ENCODE measurements at places on chromosomes 1 and 21. TPM values are rescaled to one million over a fixed set of nuclear protein-coding genes. Genes with fewer than 3 reads are reported as not detected.

RNF207 gene
- 70.1 TPM for total RNA-seq

CLCNKB gene
- 2.5 TPM for total RNA-seq

DNA sequence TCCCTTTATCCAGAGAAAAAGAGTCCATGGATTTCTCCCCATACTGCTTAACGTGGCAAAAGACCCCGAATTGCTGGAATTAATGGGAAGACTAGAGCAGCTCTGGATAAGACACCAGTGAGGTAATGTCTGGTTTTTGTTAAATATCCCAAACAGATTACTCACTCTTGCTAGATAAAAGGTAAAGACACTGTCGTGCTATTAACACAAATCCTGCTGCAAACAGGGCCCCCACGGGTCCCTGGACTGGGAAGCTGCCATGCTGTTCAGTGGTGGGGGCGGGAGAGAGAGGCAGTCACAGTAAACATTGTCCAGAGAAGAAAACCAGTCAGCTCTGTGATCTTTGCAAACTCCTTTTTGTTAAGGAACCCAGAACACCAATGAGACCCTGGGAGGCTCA lies 15.2 kb upstream of the SRP9 start:
- DNase-seq, result no peak

DNA sequence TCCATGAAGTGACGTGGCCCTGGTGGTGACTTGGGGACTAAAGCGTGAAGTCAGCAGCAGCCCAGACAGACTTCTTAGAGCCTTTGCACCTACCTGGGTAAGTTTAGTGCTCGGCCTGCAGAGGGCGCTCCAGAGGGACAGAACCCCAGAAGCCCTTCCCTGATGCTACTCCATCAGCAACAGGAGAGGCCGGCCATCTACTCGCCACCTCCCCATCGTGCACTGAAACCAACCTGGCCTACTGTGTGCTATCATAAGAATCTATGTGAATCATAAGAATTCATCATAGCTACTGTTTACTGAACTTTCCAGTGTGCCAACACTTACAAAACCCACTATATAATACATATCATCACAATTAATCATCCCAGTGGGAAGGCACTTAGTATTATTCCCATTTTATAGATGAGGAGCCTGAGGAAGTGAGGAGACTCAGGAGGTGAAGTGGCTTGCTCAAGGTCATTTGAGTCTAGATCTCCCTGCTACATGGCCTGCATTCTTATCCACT lies 7.9 kb upstream of the EDN2 start:
- DNase-seq, result peak; percentile 32

GRCh38 chr1:118992868-118993699 lies 4.9 kb upstream of the TBX15 start:
- DNase-seq, result no peak

- no peak for DNase-seq
These were observed 37.3 kb downstream of the CAMK2N1 start for GRCh38 chr1:20448671-20449071.

CAPN2 gene
- 72.6 TPM for total RNA-seq

- peak; percentile 64 for DNase-seq
These were observed 45.7 kb downstream of the NAV1 start for GRCh38 chr1:201584471-201585092.

ALX3 gene
- not detected for total RNA-seq

DNA sequence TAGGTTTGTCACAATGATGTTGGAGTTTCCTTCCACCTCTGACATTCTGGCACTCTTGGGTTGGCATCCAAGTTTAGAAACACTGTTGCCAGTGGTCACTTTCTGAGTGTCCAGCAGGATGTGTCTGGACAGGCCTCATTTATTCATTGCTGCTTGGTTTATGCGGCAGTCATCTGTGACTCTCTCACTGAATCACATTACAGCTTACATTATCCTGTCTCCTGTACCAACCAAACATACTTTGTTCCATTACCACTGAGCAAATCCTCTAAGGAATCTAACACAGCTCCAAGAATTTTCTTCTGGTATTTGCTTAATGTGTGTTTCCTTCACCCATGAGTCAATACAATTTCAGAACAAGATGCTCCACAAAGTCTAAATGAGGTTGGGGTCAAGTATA lies 19.9 kb downstream of the SGIP1 start:
- DNase-seq, result no peak

DNA sequence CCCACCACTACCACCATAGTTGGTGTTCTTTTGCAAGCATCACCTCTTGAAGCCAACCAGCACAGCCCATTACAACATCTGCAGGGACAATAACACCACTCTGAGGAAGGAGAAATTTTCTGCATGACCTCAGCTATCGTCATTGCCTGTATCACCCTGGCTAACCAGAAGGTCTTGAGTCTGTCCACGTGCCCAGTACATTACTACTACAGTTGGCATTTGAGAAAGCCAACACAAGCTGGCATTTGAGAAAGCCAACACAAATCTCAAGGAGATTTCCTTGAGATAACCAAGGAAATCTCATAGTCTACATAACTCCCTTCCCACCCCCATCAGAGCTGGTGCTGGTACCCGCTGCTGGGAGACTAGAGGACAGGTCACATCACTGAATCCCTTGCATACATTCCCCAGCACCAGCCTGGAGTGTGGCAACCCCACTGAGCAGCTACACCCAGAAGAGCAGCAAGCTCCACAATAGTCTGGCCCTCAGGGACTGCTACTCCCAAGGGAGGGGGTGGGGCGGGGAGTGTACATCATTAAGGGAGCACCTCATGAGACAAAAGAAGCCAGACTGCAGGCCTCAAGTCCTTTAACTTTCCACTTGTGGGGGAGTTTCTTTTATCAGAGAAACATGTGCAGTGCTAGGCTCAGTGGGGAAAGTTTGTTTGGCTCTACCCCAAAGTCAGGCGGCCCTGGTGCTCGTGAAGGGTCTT lies 46.0 kb upstream of the GUCA2A start:
- DNase-seq, result no peak

PTGFR gene
- total RNA-seq, result 0.73 TPM

DNA sequence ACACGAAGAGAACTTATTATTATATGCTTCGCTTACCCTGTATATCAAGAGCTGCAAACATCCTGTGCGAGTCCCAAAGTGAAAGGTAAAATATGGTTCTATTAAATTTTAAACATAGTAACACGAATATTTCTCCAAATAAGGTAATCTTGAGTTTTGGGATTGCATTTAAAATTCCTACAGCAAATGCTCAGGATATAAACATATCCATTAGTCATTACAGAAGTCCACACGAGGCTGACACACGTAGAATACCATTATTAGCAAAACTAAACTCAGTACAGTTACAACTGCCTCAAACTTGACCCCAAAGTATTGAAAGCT lies 282 bp upstream of the LYPLAL1 start:
- no peak for DNase-seq

AMY1B gene
- total RNA-seq, result not detected

DNA sequence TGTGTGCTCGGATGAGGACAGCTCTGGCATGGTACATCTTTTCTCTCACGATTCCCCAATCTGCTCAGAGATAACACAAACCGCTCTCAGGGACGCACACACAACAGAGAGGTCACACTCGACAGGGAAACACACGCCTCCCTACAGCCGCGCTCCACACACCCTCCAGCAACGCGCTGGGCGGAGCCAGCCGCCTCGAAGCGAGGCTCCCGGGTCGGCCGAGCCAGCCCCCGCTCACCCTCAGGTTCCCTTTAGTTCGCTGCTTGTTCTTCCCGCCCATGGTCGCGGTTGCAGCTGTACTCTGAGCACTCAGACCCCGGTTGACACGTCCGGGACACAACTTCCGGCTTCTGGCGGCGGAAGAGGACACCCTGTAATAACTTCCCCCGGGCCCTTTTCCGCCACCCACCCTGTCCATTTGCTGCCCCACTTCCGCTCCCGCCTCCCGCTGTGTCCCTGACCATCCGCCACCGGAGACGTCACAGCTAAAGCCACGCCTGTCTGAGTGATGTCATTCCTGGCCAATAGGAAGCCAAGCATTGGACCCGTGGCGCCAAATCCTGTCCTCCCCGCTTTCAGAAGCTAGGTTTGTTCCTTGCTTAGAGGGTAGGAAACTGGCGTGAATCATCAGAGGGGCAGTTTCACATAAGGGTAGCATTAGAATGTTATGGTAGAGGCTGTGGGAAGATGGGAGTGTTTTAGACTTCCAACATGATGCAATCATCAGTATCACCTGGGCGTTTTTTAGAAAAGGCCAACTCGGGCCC lies at the start of gene LTN1:
Gene LTN1 (minus strand): TSS at position 352 of the 767 bp plus-strand sequence. CDS start 72 bp downstream, at position 280.
- peak; percentile 98 for DNase-seq

- no peak for DNase-seq
These were observed 36.5 kb downstream of the RLF start for GRCh38 chr1:40197656-40198055.

- DNase-seq, result no peak
These were observed 19.4 kb downstream of the LRP8 start for GRCh38 chr1:53308506-53308905.

- no peak for DNase-seq
These were observed 44.2 kb upstream of the ZYG11A start for GRCh38 chr1:52798331-52798730.

GRCh38 chr1:114299331-114299975 lies 145.8 kb upstream of the SYT6 start:
- DNase-seq, result no peak

ARHGEF19 gene
- total RNA-seq, result 1.8 TPM

- no peak for DNase-seq
These were observed 25.4 kb upstream of the CGN start for GRCh38 chr1:151485685-151486255.

- no peak for DNase-seq
These were observed 45.3 kb upstream of the CTBS start for GRCh38 chr1:84619383-84620102.

DNA sequence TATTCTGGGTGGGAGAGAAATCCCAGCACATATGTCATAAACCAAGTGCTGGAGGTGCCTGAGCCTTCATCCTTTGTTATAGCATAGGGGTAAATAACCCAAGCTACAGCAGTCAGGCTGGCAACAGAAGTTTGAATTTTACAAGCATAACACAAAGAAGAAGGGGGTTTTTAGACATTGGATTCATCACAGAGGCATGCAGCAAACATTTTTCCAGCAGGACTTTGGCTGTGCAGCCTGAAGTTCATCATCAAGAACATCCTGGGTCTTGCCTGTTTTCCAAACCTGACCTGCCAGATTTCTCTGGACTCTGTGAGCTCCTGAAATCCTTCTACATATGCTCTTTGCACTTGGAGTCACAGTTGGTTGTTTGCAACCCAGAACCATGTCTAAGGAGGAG lies 16.2 kb downstream of the PTGER3 start:
- no peak for DNase-seq

DNA sequence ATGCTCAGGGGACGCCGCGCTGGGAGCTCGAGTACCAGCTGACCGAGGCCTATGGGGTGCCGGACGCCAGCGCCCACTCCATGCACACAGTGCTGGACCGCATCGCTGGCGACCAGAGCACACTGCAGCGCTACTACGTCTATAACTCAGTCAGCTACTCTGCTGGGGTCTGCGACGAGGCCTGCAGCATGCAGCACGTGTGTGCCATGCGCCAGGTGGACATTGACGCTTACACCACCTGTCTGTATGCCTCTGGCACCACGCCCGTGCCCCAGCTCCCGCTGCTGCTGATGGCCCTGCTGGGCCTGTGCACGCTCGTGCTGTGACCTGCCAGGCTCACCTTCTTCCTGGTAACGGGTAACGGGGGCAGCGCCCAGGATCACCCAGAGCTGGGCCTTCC lies 1.3 kb upstream of the XKR8 start:
- DNase-seq, result no peak

GPR52 gene
- 0.62 TPM for total RNA-seq

- no peak for DNase-seq
These were observed 86.1 kb upstream of the LMO4 start for GRCh38 chr1:87242445-87243185.

DNA sequence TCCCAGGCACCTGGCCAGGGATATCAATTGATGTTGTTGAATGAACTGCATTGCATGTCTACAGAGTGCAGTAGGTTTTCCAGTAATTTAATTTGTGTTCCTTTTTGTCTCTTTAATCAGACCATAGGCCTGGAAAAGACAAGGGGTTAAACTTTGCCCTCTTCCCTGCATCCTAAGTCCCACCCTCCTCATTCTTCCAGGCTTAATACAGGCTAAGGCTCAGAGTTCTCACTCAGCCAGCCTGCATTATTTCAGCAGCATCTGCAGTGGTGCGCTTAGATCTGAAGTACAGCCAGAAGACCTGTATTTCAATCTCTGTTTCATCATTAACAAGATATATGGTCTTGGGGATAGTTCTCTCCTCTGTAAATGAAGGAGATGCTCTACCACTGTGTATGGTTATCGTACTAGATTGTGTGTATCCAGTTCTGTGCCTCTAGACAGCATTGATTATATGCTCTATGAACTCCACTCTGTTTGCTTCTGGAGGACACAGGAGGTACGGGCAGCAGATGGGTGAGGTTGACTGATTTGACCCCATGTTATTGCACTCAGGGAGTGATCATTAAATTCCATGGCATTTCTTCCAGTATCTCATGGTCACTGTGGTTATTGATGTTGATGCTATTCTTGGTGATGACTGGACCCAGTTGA lies 286.1 kb downstream of the RPS6KC1 start:
- no peak for DNase-seq

GRCh38 chr21:40902993-40903392 lies 56.0 kb upstream of the DSCAM start:
- no peak for DNase-seq

CYP4A11 gene
- total RNA-seq, result not detected

NPHS2 gene
- not detected for total RNA-seq

PAQR6 gene
- total RNA-seq, result 0.51 TPM

DNA sequence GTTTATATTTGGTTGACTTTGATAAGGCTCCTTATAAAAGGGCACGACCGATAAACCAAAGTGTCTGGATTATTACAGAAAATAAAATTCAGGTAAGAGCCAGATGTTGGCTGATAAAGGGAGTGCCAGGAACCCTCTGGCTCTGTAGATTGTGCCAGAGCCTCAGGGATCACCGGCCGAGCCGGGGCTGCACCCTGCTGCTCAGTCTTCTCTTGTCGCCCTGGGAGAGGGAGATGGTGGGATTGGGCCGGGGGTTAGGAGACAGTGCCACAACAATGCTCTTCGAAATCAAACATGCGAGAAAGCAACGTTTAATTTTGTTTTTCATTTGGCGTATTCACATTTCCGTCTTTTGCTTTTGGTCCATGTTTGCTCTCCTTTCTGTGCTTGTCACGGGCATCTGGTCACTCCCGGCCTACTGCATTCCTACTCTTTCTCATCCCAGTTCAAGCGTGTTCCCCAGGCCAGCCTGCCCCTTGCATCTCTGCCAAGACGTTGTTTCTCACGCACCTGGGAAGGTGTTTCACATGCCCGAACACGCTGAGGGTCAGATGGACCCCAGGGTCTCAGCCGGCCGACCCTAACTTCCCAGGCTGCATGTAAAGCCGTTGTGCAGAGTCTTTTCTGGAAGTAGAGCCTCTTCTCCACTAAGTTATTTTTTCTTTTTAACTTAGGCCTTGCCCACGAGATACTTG lies 18.8 kb upstream of the C2CD2 start:
- peak; percentile 29 for DNase-seq

RAP1GAP gene
- 3.7 TPM for total RNA-seq

GRCh38 chr1:64745181-64745985 lies 508 bp downstream of the RAVER2 start:
- DNase-seq, result peak; percentile 53

- DNase-seq, result no peak
These were observed at the start of gene ADGRB2 for GRCh38 chr1:31764312-31765040. Gene ADGRB2 (minus strand): TSS chr1:31764340. CDS start chr1:31757221, 7,119 bp downstream.

- DNase-seq, result no peak
These were observed 3.6 kb upstream of the PRRX1 start for GRCh38 chr1:170660281-170660713.

SOX13 gene
- 12.4 TPM for total RNA-seq

Data from Right ventricle myocardium superior (tissue), 1 donor.